ENCODE measurements at places on chromosomes 7 and 10. TPM values are rescaled to one million over a fixed set of nuclear protein-coding genes. Genes with fewer than 3 reads are reported as not detected.

GRCh38 chr10:475709-476454 lies 213.6 kb downstream of the DIP2C start:
- no peak overlapping the region for H3K27ac ChIP-seq
- no peak overlapping the region for H3K4me3 ChIP-seq
- no peaks in the 10 kb centered on the region for H3K4me1 ChIP-seq
- H3K27me3 ChIP-seq = no peaks in the 10 kb centered on the region
- peaks cover 30% of the 10 kb centered on the region for H3K36me3 ChIP-seq

The C10orf53 gene
- not detected for total RNA-seq

DNA sequence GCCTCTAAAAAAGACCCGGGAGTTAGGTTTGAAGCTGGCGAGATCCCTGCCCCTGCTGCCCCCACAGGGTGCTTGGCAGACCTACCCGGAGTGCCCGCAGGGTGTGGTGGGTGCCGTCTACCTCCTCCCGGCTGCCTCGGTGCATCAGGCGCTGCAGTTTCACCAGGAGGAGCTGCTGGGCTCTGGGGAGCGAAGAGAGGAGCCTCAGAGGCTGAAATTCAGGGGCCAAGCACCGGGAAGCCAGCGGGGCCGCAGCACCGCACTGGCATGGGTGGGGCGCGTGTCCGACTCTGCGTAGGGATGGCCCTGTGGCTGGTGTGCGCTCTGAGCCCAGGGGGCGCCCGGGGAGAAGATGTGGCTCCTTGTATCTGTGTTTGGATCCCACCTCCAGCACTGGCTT lies 74.3 kb upstream of the GNA12 start:
- peaks cover 2% of the 10 kb centered on the region for H3K27me3 ChIP-seq
- no peak overlapping the region for H3K27ac ChIP-seq
- H3K4me1 ChIP-seq = no peaks in the 10 kb centered on the region
- no peaks in the 10 kb centered on the region for H3K36me3 ChIP-seq
- H3K4me3 ChIP-seq = no peak overlapping the region
- no peak for DNase-seq

DNA sequence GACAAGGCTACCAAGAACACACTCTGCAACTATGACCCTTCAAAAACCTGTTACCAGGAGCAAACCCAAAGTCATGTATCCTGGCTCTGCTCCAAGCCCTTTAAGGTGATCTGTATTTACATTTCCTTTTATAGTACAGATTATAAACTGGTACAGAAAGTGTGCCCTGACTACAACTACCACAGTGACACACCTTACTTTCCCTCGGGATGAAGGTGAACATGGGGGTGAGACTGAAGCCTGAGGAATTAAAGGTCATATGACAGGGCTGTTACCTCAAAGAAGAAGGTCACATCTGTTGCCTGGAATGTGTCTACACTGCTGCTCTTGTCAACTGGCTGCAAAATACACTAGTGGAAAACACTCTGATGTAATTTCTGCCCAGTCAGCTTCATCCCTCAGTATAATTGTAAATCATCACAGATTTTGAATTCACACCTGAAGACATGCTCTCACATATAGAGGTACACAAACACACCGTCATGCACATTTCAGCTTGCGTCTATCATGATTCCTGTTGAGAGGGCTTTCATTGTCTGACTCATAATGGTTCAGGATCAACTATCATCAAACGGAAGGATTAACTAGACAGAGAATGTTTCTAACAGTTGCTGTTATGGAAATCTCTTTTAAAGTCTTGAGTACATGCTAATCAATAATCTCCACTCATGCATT lies 318.3 kb downstream of the NXPH1 start:
- no peaks in the 10 kb centered on the region for H3K27me3 ChIP-seq
- DNase-seq = no peak
- H3K4me3 ChIP-seq = no peak overlapping the region
- H3K4me1 ChIP-seq = no peaks in the 10 kb centered on the region
- no peak overlapping the region for H3K27ac ChIP-seq
- H3K36me3 ChIP-seq = no peaks in the 10 kb centered on the region

DNA sequence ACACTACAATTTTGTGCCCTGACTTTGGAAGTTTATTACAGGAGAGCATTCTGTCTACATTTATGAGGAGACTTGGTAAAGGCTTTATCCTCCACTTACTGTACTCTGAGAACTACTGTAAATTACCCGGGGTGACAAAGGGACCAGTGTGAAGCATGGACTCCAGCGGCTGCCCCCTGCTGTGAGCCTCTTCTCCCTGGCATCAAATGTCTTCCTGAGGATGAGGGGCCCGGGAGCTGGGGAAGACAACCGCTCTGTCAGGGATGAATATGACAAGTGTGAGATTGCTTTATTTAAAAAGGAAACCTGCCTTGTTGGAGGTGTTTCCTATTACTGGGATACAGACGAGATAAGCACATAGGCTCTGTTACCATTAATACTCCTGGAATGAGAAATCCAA lies 714.8 kb downstream of the CCSER2 start:
- no peaks in the 10 kb centered on the region for H3K4me1 ChIP-seq
- no peak overlapping the region for H3K27ac ChIP-seq
- DNase-seq = no peak

GRCh38 chr10:3406556-3406955 lies 234.0 kb upstream of the PITRM1 start:
- no peaks in the 10 kb centered on the region for H3K36me3 ChIP-seq
- H3K27ac ChIP-seq = no peak overlapping the region
- peaks cover 5% of the 10 kb centered on the region for H3K4me1 ChIP-seq
- no peak overlapping the region for H3K4me3 ChIP-seq

Measured in IMR-90 (cell line).